Left lung (tissue), 14 donors: ENCODE measurements at places on chromosomes 6 and 20.
A peak's percentile ranks its signal among the peaks of the same experiment; 100 is the strongest.

GRCh38 chr20:33769043-33769442, 37.2 kb downstream of the ZNF341 start:
- no peak for DNase-seq

DNA sequence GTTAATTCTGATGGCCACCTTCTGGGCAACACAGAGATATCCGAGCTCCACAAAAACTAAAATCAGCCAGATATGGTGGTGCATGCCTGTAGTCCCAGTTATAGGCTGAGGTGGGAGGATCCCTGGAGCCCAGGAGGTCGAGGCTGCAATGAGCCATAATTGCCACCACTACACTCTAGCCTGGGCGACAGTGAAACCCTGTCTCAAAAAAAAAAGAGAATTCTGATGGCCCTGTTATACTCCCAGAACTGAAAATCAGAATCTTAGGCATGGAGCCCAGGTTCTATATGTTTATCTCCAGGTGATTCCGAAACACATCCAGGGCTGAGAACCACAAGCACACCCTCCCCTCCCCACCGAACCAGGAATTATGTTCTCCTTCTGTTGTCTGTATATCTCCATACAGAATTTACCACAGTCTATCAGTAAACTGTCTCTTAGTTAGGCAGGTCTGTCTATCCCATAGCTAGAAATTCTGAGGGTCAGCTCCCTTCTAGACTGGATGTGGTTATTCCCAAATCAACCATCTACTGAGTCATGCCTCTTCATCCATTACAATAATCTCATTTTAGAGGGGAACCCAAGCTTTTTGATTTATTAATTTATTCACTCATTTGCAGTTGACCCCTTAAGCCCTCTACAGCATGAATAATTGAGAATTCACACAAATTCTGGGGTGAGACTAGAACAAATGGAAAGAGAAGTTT, 24.8 kb upstream of the CCND3 start:
- no peak for DNase-seq

DNA sequence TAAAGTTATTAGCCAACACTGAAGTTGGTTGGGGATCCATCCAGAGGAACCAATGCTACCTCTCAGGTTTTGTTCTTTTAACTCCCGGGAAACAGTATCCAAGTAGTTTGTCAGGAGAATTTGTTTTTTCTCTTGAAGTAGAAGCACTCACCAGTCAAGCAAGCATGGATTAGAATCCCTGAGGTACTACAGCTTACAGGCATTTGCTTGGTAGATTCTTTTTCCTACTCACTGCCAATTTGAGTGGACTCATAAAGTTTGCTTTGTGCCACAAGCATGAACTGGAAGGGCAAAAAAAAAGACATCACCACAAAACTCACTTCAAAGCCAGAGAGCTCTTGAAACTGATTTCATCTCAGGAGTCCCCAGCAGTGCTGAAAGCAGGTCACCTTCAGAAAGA, 167.4 kb downstream of the MBOAT1 start:
- DNase-seq, result no peak

GRCh38 chr6:37698264-37699137, 818 bp upstream of the MDGA1 start:
- peak; percentile 53 for DNase-seq

DNA sequence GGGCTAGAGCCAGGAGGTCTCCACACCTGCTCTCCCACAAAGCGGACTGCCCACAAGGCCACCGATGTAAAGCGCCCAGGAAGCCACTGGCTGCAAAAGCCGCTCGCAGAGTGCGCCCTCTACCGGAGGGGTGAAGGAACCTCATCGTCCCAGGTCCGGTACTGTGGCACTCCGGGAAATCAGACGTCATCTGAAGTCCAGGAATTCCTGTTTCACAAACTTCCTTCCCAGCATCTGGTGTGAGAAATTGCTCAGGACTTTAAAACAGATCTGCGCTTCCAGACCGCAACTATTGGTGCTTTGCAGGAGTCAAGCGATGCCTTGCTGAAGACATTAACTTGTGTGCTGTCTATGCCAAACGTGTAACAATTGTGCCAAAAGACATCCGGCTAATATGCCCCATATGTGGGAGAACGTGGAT, 115.1 kb upstream of the ARID1B start:
- no peak for DNase-seq
